HT1080 (cell line): ENCODE measurements at places on chromosomes 13 and 19. TPM values are rescaled to one million over a fixed set of nuclear protein-coding genes. Genes with fewer than 3 reads are reported as not detected.

LILRB3 gene
- not detected in 2 replicates for total RNA-seq

VAV1 gene
- total RNA-seq: not detected in 2 replicates

GPR180 gene
- 7.9 and 9.0 TPM in 2 replicates for total RNA-seq

FAM83E gene
- 1.2 TPM in 1 of 2 replicates, not detected in the other for total RNA-seq
